Stimulated activated CD8-positive, alpha-beta memory T cell treated with anti-CD3 and anti-CD28 coated beads, Interleukin-7, amount 100 ng/mL, for 48 hours (primary cell): ENCODE measurements at places on chromosomes 2 and 18.

DNA sequence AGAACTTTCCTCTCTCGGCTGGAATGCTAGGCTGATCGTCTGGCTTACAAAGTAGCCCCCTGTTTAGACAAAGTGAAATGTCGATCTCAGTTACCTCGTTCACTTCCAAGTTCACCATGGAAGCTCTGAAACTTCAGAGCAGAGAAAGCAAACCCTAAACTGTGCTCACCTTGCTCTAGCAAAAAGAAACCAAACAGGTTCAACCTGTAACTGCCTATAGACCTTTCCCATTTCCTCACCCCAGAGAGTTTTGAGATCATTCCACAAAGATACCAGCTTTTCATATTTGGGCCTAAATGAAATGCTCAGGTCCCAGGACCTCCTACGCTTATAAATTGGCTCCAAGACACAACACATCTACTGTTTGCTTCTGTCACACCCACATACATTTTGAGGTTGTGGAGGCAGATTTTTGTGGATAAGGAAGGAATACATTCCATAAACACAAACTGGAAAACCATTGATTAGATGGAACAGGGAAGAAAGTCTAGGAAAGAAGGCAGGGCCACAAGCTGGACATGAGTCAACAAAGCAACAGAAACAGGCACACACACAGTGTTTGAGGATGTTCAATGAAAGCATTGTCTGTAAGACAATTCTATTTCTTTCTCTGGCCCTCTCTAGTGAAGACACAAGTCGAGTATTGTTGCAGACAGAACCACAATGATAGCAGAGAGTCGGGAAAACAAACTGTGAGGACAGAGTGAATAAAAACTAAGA is 52.8 kb upstream of the TGIF1 start:
- DNase-seq, result no peak

DNA sequence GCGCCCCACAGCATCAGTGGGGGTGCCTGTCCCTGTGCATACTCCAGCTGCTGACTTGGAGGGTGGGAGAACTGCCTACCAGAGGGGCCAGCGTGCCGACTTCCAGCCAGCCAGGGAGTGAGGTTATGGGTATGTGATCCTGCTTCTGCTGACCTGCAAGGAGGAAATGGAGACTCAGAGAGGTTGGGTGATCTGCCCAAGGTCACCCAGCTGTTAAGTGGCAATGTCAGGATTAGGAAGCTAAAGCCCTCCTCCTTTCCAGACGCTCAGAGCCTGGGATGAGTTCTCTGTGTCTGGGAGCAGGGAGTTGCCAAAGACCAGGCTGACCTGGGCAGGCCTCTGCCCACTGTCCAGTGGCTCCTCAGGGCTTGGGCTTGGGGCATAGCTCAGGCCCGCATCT is 169.6 kb downstream of the GLI2 start:
- no peak for DNase-seq

GRCh38 chr2:136375017-136375901 is 257.3 kb upstream of the CXCR4 start:
- DNase-seq, result no peak

GRCh38 chr18:5537860-5538259 is 5.9 kb downstream of the EPB41L3 start:
- no peak for DNase-seq

GRCh38 chr2:188459061-188459460 is 167.4 kb downstream of the GULP1 start:
- no peak for DNase-seq

- DNase-seq, result no peak
These were observed 1023.2 kb upstream of the ZEB2 start for GRCh38 chr2:145543155-145543554.

DNA sequence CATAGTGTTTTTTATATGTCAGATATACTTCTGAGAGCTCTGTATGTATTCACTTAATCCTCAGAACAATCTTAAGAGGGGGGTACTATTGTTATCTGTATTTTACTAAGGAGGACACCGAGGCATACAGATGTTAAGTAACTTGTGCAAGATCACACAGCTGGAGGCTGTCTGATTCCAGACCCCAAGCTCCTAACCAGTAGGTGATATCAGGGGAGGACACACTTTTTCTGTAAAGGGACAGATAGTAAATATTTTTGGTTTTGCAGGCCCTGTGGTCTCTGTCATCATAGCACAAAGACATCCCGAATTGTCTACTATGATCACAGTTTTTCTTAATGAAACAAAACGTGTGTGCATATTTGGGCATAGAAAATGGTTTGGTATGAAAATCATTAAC is 143.7 kb downstream of the LAMA3 start:
- no peak for DNase-seq

- no peak for DNase-seq
These were observed 67.5 kb upstream of the APCDD1 start for GRCh38 chr18:10386956-10387355.

DNA sequence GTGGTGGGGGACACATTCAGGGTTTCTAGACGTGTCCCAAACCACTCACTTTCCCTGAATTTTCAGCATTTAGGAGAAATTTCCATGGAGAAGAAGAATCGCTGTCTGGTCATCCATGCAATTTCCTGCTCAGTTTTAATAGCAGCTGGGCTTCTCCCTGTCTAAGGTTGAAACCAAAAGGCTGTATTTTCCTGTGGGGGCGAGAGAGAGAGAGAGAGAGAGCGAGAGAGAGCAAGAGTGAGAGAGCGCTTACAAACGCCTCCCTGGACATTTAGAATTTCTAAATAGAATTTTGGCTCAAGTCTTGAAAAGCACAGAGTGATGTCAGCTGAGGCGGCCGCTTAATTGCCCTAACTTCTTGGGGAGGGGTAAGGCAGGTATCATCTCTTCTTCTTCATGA is 110.8 kb downstream of the SETBP1 start:
- no peak for DNase-seq

DNA sequence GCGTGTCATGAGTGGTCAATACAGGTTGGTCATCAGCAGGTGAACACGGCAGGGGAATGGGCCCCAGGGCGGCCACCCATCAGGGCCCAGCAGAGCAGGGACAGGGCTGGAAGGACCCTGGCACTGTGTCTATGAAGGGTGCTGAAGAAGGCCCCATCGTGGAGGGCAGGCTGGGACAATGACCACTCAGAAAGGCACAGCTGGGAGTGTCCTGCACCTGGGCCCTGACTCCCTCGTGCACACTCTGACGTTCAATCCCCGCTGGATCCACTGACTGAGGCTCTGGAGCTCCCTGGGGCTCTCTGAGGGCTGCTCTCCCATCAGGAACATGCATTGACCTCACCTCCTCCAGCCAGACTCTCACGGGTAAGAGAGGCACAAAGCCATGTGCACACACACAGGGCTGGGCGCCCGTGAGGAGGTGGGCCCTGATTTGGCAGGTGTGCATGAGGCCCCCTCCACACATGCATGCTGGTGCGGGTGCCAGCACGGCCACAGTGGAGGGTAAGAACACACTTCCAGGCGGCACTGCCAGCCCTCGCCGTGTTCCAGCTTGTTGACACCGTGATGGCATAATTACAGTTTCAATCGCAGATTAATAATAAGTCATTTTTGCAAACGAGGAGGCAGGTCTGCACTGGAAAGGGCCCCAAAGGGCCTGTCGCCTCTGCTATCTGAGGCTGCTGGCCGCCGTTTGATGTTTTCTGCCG is 58.5 kb downstream of the SMAD7 start:
- no peak for DNase-seq

GRCh38 chr18:39208729-39209128 is 1643.1 kb upstream of the CELF4 start:
- no peak for DNase-seq

DNA sequence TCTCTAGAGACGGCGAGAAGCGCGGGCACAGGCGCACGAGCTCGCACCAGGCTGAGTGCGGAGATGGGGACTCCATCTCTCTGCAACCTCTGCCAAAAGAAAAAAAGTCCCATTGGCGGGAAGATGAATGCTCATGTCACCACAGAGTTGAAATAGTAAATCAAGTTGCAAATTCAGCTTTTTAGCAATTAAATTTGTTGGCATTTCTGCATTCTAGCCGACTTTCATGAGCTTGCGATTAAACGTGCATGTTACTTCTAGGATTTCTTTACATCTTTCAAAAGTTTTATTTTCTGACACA is 588 bp downstream of the CHAC2 start:
- DNase-seq, result peak; percentile 37

DNA sequence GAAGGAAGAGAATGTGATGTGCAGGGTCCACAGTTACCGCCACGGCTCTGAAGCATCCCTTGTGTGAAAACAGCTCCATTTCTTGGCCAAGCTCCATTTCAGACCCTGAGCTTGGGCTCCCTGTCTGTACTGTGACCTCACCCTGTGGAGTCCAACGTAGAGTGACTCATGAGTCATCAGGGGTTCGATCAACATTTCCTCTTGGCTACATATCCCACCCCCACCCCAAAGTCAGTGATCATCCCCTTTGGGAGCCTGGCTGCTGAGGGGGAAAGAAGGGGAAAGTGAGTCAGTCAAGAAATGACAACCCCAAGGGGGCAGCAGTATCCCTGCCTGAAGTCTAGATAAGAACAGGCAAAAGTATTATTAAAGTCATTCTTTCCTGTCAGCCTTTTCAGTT is 62.2 kb downstream of the PAPOLG start:
- DNase-seq, result no peak

DNA sequence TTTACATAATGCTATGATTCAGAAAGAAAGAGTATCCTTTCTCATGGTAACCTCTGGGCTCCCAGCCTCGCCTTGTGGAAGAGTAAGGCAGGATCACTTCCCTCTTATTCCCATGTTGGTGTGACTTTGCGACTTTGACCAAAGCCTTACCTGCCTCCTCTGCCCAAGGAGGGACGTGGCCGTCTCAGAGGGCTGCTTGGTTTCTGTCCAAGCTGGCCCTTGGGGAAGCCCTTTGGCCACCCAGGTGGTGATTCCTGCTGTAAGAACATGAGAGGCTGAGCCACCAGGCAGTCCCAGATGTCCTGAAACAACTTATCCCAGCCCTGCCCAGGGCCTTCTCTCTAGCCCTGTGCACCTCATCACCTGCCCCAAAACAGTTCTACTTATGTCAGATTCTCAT is 6.0 kb downstream of the UGT1A6 start:
- no peak for DNase-seq

GRCh38 chr2:11024259-11024645 is 112.5 kb downstream of the KCNF1 start:
- no peak for DNase-seq

GRCh38 chr2:151833984-151834383 is 5.8 kb upstream of the ARL5A start:
- no peak for DNase-seq

DNA sequence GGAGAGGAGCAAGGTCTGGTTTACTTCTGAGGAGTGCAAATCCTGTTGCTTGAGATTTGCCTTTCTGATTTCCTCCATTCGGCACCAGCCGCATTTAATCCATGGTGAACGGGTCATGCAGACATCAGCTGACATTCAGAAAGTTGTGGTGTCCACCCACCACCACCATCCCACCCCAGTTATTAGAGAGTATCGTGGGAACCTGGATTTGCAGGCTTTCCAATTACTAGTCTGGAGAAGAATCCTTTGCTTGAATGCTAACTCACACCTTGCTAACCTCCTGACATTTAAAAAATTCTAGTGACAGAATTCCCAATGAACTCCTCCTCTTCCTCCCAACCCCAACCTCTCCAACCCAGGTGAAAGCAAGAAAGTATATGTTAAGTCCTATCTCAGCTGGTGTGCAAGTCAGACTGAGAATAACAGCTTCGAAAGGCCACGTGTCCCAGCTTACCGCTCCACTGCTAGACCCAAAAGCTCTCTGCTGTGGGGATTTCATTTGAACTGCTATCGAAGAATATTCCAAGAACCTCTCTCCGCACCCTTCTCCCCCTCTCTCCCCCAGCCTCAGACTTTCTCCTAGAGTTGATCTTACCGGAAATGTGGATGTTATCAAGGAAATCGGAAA is 17.7 kb downstream of the BCL11A start:
- DNase-seq, result no peak

GRCh38 chr2:21812766-21813165 is 689.0 kb downstream of the TDRD15 start:
- DNase-seq, result no peak

DNA sequence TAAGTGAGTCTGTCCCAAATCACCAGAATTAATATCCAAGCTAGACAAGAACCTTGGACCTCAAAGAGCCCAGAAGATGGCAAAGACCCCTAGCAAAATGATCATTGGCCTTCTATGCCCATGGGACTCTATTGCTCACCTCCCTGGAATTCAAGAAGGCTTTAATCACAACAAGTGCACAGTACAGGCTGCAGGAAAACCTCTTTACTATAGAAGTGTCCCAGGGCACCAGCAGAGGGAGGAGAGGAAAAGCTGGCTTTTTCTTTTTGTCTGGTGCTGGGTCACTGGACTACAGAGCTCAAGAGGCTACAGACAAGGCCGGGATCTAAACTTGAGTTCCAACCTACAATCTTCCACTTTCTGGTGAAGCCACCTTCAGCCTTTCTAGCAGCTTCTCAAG is 88.3 kb upstream of the PPP1CB start:
- DNase-seq, result no peak

DNA sequence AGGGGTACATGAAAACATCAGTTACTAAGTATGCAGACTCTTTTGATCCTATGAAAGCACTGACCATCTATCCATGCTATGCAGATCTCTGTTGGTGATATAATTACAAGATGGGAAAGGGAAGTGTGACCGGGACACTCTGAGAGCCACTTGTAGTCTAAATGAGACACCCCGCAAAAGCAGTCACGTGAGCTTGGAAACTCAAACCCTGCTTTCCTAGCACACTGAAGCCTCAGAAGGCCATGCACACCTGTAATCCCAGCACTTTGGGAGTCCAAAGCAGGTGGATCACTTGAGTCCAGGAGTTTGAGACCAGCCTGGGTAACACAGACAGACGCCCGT is 137.5 kb downstream of the INO80D start:
- DNase-seq, result no peak

GRCh38 chr2:207163053-207163755 is 2.5 kb downstream of the KLF7 start:
- DNase-seq, result no peak
